ENCODE measurements at places on chromosomes 1 and 21.

DNA sequence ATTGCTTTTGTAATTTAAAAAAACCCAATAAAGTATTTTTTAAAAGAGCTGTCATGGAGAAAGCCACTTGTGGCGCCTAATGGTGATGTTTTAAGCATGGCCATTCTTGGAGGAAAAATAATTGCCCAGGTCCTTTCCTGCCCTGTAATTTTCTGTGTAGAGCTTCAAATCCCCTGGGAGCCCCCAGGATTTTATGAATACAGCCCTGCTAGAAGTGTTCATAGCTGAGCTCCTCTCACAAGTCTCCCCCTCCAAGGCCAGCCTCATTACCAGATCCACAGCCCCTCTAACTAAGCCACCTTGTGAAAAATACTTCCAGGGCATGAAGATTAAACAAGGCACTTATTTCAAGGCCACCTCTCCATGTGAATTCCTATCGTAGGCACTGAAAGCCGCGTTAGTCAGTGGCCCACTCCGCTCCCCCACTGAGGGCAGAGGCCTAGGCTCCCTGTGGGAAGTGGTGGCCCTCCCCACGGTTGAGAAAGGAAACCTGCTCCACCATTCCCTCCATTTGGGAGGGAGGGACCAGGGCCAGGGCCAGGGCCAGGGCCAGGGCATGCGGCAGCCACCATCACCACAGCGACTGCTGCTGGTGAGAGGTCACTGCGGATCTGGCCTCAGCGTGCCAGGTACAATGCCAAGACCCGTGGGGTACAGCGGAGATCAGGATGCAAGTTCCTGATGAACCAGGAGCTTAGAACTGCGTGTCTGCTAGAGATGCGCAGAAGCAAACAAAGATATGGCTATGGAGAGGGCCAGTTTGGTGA lies 83.1 kb downstream of the KCNN3 start:
- DNase-seq, result no peak

DNA sequence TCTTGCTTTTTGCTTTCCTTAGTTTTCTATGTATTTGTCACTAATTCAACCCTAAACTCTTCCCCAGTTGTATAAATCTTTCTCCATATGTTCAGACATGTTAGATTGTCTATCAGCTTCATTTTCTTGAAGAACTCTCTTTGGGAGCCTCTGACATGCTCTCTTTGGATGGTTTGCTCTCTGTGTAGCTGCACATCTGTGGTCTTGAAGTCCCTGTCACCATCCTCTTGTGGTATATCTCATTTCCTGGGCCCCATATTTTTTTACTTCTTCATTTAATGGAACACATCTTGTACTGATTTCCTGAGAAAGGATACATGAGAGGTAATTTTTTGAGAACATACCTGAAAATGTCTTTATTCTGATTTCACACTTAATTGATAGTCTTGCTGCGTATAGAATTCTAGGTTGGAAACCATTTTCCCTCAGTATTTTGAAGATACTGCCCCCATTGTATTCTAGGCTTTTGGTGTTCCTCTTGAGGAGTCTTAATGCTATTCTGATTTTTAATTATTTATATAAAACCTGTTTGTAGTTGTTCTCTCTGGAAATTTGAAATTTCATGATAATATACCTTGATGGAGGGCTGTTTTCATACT lies 72.6 kb downstream of the ST3GAL3 start:
- DNase-seq, result peak; percentile 35

DNA sequence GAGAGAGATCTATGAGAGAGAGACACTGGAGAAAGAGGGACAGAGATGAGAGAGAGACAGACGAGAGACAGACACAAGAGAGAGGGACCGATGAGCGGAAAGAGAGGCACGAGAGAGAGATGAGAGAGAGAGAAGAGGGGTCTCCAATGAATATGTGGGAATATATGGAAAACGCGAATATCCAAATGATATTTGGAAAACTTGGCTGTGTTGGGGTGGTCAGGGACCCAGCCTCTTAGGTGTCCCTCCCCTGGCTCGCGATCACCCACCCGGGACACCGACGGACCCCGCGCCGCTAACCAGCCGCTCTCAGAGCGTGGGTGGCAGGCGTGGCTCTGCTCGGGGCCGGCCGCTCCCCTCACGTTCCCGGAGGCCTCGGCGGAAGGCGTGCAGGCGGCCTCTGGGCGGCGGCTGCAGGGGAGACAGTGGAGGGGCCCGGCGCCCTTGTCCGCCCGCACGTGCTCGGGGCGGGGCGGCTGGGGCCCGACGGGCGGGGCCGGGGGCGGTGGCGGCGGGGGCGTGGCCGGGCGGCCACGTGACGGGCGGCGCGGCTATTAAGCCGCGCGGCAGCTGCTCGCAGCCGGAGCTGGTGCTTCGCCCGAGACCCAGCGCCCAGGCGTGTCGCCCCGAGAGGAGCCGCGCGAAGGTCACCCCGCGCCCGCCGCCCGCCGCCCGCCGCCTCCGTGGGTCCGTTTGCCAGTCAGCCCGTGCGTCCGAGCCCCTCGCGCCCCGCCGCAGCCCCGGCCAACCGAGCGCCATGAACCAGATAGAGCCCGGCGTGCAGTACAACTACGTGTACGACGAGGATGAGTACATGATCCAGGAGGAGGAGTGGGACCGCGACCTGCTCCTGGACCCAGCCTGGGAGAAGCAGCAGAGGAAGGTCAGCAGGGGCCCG lies at the start of gene ACTN2:
ACTN2 (plus strand) TSS at position 583 of the 898 bp plus-strand sequence; CDS start at position 758, 175 bp downstream.
- no peak for DNase-seq

DNA sequence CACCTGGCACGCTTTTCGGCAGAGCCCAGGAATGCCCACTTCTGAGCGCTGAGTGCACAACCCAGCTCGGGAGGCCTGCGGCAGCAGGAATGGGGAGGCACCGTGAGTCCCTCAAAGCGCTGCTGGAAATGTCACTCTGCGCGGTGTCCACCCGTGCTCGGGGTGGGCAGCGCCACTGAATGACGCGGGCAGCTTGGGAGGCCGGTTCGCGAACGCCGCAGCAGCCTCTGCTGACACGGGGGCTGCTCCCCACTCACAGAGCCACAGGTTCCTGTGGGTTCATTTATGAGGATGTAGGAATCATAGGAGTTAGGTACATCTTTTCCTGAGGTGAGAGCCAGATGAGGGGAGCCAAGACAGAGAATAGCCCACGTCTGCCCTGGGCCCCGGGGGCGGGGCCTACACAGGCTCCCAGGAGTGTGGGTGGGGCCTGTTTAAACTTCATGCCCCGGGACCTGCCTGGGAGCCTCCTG lies 146.7 kb upstream of the COL6A1 start:
- DNase-seq, result no peak

- DNase-seq, result peak; percentile 59
Observed at GRCh38 chr1:52111492-52111891, 30.4 kb upstream of the ZFYVE9 start.

GRCh38 chr1:210455840-210456603 lies 127.3 kb downstream of the HHAT start:
- DNase-seq, result no peak

GRCh38 chr1:3842912-3843311 lies 14.1 kb downstream of the CEP104 start:
- no peak for DNase-seq

GRCh38 chr1:36805979-36806640 lies 228.2 kb downstream of the GRIK3 start:
- DNase-seq, result no peak

DNA sequence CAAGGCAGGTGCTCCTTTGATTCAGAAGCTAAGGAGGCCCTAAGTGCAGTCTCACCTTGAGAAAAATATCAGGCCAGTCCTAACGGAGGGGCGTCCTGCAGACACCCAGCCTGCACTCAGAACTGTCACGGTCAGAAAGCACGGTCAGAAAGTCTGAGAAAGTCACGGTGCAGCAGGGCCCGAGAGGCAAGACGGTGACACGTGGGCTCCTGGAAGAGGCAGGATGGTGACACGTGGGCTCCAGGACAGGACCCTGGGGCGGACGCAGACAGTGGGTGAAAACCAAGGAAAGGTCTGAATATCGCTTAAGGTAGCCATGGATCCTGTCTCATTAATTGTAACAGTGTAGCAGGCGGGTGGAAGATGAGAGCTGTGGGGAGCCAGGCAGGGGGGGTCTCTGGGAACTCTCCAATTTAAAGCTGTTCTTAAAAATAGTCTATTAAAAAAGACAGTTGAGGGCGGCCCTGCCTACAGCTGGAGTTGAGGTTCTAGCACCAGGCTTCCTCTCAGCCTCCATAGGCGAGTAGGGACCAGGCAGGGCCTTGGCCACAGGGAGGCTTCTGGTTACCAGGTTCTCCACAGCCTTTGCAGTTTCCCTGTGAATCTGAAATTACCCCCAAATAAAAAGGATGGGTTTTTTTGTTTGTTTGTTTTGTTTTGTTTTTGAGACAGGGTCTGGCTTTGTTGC lies 65.2 kb downstream of the FAAP20 start:
- no peak for DNase-seq

- DNase-seq, result no peak
Observed at GRCh38 chr1:9766759-9767442, 56.9 kb downstream of the CLSTN1 start.

DNA sequence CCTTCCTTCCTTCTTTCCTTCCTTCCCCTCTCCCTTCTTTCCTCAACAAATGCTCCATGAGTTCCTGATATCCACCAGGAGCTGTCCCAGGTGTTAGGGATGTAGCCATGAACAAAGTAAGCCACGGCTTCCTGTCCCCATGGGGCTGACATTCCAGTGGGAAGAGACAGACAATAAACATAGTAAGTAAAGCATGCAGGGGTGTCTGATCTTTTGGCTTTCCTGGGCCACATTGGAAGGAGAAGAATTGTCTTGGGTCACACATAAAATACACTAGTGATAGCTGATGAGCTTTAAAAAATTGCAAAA lies 81.5 kb upstream of the ZBTB40 start:
- no peak for DNase-seq

GRCh38 chr1:67270541-67270940 lies 37.1 kb upstream of the IL12RB2 start:
- no peak for DNase-seq

GRCh38 chr1:33763406-33763805 lies 100.5 kb upstream of the HMGB4 start:
- no peak for DNase-seq

GRCh38 chr21:34524646-34525601 lies 12.9 kb upstream of the KCNE1 start:
- no peak for DNase-seq

DNA sequence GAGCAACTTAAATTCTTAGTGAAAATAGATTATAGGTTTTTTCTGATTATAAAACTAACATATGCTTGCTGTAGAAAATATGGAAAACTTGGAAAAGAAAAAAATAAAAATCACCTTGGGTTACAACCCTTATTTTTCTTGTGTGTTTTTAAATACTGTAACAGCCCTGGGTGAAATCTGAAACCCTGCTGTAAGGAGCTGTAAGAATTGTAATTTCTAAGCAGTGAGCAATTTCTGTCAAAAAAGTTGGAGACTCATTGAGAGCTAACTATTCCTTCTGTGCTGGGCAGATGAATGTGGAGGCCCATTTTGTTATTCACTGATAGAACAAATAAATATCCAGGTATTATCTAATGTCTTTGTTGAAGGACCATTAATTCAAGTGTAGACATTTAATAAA lies 42.6 kb downstream of the ADCY10 start:
- no peak for DNase-seq

DNA sequence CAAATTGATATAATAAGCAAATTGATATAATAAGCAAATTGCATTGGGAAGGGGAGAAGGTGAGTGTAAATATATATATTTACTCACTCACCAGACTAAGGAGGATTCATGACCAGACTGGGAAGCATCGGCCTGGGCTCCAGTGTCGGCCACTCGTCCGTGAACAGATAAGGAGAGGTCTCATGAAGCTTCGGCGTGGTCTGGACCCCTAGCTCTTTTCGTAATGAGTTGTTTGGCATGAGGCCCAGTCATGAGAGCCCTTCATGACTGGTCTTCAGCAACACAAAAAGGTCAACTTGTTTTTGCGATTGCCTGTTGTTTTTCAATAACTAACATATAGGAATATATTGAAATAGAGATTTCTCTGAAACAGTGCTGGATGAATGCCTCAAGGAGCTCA lies 222.9 kb upstream of the KCNK2 start:
- no peak for DNase-seq

- no peak for DNase-seq
Observed at GRCh38 chr1:53736290-53736689, 2.7 kb downstream of the GLIS1 start.

DNA sequence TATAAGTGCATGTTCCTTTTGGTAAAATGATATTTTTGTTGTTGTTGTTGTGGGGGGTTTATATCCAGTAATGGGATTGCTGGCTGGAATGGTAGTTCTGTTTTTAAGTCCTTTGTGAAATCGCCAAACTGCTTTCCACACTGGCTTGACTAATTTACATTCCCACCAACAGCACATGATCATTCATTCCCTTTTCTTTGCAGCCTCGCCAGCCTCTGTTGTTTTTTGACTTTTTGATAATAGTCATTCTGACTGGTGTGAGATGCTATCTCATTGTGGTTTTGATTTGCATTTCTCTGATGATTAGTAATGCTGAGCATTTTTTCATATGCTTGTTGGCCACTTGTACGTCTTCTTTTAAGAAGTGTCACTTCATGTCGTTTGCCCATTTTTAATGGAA lies 188.5 kb upstream of the CHRM3 start:
- DNase-seq, result no peak

- DNase-seq, result no peak
Observed at GRCh38 chr1:9397997-9398526, 105.4 kb downstream of the SPSB1 start.

DNA sequence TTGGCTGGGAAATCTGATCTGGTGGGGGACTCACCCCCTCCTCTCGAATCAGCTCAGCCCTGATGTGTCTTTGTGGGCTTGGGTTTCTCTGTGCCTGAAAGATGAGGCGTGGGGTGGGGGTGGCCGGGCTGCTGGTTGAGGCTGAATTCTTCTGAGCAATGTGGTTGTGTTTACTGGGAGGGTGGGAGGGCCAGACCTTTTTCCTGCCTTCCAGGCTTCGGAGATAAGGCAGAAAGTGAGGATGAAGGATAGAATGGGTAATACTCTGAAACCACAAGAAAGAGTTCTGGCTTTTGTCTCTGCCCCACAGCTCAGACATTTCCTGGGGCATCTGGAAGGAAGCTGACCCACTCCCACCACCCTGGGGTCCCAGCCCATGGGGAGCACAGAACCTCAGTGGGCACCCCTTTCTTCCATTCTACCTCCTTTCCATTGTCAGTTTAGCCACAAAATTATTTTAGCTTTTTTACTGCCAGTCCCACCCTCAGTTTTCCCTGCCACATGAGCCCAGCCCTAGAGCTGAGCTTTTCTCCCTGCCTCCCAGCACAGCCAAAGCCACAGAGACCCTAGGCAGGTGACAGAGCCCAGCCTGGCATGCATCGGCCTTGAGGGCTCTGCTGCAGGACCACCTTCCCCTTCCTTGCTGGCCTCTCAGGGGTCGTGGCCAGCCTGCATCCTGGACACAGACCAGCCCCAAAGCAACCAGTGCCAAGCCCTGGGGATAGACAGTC lies 11.2 kb downstream of the ALX3 start:
- DNase-seq, result no peak

DNA sequence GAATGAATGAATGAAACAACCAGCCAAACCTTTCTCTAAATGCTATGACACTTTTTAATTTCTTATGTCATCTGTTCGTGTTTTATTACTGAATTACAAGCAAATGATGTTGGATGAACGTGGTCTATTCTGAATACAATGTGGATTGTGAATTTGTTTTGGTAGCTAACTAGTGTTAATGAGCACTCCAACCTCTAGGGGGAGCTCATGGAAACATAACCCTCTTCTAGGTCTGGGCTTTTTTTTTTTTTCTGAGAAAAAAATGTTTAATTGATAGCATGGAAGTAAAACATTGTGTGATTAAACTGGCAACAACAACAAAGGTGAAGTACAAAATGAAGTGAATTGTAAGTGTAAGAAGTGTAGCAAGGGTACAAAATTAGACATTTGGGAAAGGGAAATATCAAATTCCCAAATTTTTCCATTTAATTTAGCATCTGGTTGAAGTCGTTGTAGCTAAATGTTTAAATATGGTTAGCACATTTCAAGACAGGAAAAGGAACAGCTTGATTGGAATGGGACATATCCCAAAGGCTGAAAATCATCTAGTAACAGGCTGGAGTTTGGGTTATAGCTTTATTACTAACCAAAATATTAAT lies 42.6 kb upstream of the PTGS2 start:
- peak; percentile 37 for DNase-seq
